ENCODE measurements at places on chromosomes 1 and 21.

- no peak for DNase-seq
Observed at GRCh38 chr1:208181364-208181763, 62.8 kb downstream of the PLXNA2 start.

DNA sequence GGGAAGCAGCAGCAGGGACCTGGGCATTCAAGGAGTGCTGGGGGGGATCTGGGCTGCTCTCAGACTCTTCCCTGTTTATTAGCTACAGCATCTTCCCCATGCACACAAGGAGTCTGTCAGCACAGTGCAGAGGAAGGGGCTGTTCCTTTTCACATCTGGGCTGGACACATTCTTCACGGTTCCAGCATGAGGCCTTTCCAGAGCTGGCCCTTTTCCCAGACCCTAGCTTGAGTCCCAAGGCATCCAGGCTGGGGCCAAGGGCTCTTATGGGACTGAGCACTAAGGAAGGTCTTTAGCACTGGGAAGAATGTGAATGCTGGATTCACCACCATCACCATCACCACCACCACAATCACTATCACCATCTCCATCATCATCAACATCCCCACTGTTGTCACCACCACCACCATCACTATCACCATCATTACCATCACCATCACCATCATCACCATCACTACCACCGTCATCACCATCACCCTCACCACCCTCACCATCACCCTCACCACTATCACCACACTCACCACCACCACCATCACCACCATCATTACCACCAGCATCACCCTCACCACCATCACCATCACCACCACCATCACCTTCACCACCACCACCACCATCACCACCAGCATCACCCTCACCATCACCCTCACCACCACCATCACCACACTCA lies 28.4 kb downstream of the PARK7 start:
- DNase-seq: no peak

DNA sequence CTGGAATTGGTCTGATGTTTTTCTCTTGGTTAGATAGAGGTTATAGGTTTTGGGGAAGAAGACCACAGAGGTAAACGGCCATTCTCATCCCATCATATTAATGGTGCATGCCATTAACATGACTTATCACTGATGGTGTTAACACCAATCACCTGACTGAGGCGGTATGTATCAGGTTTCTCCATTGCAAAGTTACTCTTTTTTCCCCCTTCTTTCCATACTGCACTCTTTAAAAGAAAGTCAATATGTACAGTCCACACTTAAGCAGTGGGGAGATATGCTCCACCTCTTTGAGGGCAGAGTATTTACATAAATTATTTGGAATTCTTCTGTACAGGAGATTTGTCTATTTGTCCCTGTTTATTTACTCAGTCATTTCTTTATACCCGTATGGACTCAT lies 35.7 kb upstream of the OSBPL9 start:
- DNase-seq: no peak

- no peak for DNase-seq
Observed at GRCh38 chr1:174836543-174836942, 163.2 kb upstream of the CACYBP start.

DNA sequence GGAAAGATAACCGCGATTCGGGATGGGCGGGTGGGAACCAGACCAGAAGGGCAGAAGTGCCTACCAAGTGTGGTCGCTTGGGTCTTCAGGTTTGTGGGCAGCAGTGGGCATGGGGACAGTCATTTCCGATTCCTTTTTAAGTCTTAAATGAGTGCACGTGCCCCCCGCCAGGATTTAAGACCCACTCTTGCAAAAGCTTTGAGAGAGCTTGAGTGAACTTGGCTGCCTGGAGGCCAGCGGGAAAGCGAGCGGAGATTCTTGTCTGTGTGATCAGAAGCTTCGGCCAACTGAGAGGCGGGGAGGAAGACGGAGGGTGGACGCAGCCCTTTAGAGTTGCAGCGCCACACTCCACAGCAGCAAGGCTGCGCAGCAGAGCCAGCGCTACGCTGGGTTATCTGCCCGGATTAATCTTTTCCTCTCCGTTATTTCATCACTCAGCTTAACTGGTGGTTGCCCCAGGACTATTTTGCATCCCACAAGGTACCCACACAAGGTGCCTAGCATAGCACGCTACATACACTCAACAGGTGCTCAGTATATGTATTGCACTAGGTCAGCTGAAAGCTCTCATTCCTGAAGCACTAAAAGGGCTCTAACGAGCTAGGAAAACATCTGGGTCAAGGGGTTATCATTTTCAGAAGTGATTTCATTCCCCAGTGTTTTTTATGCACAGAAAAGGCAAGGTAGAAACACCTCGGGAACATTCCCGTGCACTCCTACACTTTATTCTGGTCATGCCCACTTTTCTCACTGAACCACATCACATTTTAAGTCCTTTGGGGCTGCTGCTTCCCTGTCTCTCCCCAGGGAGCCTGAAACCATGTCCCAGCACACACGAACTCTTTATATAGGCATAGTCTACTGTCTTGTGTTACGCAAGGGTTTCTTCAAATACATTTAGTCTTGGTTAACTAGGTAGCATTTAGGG lies 1.5 kb upstream of the BATF3 start:
- peak; percentile 31 for DNase-seq

DNA sequence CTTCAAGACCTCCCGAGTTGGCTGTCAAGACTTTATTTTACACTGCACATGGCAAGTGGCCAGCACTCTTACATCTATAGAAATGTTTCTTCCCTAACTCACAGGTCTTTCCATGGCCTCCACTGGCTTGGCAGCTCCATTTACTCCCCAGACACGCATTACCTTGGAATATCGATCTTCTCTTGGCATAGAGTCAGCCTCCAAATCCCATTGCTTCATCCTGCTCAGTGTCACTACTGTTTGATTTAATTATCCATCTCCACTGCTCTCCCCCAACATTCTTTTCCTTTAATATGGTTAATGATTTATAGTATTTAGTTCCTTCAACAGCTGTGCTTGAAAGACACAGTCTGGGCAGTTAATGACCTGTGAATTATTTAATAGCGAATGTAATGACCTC lies 241.2 kb upstream of the MAP1LC3C start:
- no peak for DNase-seq

Data from activated naive CD8-positive, alpha-beta T cell treated with anti-CD3 and anti-CD28 coated beads for 36 hours (primary cell).